COR-L47 (cell line): ENCODE measurements at places on chromosomes 13 and 19.
A peak's percentile ranks its signal among the peaks of the same experiment; 100 is the strongest.

GRCh38 chr19:3274245-3274941 is 49.9 kb downstream of the CELF5 start:
- no peak for DNase-seq

DNA sequence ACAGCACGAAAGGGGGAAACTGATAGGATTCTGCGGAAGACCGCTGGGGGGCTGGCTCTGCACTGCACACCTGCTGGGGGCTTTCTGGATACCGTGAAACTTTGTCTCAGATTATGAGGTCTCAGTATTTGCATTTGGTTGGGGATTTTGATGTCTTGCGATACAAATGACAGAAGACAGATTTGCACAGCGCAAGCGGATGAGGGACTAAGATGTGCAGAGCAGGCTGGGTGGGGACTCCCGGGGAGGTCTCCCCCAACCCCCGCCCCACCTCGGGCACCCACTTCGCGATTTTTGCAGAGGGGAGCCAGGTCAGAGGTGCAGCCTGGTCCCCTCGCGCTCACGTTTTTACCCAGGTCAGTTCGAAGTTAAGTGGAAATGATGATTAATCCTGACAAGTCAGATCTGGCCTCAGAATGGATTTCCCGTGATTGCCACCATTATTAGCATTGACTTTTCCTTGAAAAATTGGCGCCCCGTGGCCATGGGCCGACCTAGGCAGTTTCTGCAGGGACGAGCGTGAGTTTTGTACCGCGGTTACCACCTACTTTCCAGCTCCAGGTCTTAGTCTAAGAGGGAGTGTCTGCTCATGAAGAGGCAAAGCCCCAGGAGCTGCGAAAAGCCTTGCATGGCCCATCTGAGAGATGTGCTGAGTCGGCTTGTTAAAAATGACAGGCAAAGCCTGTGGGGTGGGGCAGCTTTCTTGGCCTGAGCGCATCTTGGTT is 1.3 kb upstream of the GJB2 start:
- no peak for DNase-seq

DNA sequence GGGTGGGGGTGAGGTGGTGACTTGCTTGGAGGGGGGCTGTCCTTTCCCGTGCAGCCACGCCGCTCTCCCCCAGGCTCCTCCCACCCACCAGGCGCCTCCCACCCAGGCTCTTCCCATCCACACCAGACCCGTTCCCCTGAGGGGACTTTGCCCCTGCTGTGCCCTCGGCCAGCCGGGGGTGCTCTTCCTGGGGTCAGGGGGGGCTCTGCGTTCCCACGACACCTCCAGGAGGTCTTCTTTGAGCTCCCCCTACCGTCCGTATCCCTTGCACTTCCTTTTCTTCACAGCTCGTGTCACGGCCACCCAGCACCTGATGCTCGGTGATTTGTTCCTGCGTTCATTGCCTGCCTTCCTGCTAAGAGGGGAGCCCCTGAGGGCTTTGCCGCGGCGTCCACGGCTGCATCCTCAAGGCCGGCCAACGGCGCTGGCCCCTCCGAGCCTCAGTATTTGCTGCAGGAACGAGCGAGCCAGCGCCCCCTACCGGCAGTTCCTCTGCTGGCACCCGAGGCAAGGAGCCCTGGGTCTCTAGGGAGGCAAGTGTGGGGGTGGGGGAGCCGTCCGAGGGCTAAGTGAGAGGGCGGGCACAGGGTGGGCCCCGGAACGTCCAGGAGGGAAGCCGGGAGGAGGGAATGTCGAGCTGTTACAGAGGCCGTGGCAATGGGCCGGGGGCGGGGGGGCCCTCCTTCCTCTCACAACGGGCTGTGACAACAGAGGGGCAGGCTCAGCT is 11.8 kb downstream of the LRRC4B start:
- DNase-seq = peak; percentile 19

DNA sequence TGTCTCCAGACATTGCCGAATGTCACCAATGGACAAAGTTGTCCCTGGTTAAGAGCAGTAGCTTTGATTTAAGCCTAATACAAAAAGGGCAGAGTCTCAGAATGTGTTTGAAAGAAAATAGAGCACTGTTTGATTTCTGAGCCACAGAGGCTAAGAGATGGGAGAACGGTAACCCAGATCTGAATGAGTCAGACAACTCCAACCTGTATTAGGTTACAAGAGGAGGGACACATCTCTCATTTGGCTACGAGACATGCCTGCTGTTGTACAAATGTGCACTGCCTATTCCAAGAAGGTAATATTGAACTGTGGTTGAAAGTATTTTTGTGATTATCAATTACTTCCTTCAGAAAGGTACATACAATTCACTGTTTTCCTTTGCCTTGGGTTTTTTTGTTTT is 4.9 kb upstream of the HSPH1 start:
- DNase-seq = no peak

- peak; percentile 96 for DNase-seq
These were observed 5.5 kb upstream of the QTRT1 start for GRCh38 chr19:10695401-10696398.

- DNase-seq = peak; percentile 49
These were observed at the start of gene NEK3 for GRCh38 chr13:52159159-52159982. NEK3 (minus strand) TSS chr13:52159597; CDS start chr13:52156191, 3,406 bp downstream.

DNA sequence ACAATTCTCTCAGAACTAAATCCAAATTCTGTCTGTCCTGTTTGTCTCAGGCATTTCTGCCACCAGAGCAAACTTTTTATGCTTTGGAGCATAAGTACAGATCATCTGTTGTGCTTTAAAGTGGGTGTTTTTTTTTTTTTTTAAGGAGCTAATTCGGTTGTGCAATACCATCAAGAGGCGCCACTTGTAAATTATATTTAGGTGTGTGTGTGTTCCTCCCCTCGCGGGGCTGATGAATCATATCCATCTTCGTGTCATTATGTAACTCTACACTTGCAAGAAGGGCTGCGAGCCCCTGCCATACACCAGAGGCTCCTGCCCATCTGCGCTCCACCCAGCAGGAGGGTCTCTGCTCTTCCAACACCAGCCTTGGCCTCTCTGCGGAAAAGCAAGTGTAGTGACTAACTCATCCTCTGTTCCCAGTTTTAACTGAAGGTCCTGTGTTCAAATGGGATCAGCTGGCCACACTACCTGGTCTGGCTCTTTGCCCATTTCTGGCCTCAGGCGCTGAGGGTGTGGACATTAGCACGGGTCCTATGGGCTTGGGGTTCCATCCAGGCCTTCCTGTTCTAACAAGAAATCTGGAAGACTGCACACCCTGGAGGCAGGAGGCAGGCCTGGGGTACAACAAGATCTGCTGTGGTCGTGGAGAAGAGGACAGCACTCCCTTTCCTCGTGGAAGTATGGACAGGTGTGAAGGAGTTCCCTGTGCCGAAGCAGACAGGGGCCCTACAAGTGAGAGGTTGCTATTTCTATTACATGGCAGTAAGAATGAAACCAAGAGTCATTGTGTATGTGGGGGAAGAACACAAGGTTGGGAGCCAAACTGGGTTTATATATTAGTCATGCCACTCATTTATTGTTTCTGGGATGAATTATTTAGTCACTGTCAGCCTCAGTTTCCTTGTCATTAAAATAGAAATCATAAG is 96.1 kb upstream of the MBNL2 start:
- no peak for DNase-seq

- DNase-seq = no peak
These were observed 404.7 kb downstream of the KCNRG start for GRCh38 chr13:50419896-50420295.
